ENCODE measurements at places on chromosomes 7 and 10.

GRCh38 chr7:71389976-71390375, 258.0 kb downstream of the GALNT17 start:
- DNase-seq, result no peak

GRCh38 chr10:84185526-84186175, 8.7 kb upstream of the CDHR1 start:
- DNase-seq, result no peak

GRCh38 chr10:132668048-132668394, 117.9 kb downstream of the NKX6-2 start:
- DNase-seq, result no peak

- no peak for DNase-seq
Measured at GRCh38 chr7:20442951-20443350, 112.3 kb downstream of the ITGB8 start.

GRCh38 chr10:34607894-34608293, 207.2 kb downstream of the PARD3 start:
- no peak for DNase-seq

- DNase-seq, result no peak
Measured at GRCh38 chr10:77144656-77145055, 493.0 kb downstream of the KCNMA1 start.

- no peak for DNase-seq
Measured at GRCh38 chr10:29795850-29796249, 161.1 kb upstream of the SVIL start.

- peak; percentile 56 for DNase-seq
Measured at GRCh38 chr10:73529089-73529832, 33.4 kb upstream of the PPP3CB start.

- DNase-seq, result no peak
Measured at GRCh38 chr7:132508724-132509353, 67.4 kb downstream of the PLXNA4 start.

- DNase-seq, result no peak
Measured at GRCh38 chr7:157404845-157405481, 68.2 kb downstream of the DNAJB6 start.

- no peak for DNase-seq
Measured at GRCh38 chr10:79176052-79176501, 107.3 kb downstream of the ZMIZ1 start.

DNA sequence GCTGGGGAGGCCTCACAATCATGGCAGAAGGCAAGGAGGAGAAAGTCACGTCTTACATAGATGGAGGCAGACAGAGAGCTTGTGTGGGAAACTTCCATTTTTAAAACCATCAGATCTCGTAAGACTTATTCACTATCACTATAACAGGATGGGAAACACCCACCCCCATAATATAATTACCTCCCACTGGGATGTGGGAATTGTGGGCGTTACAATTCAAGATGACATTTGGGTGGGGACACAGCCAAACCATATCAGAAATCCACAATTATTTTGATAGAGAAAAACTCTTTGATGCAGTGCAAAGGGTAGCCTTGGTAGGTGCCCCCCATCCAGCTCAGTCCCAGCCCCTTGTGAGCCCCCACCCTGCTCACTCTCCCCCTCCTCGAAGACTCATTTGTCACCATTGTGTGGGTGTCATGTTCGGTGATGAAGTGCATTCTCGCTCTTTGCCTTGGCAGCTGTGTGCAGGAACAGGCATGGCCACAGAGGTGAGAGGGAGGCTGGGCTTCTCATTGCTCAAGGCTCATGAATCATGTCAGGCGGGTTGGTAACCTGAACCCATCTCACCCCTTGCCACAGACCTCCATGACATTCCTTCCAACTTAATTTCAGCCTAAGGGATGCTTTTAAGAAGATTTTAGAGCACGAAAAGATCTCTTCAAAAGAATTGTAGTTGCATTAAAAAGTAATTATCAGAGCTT, 75.9 kb downstream of the BUB3 start:
- DNase-seq, result no peak

GRCh38 chr7:158650821-158651225, 53.8 kb downstream of the NCAPG2 start:
- no peak for DNase-seq

- no peak for DNase-seq
Measured at GRCh38 chr10:64033711-64034110, 512.5 kb downstream of the REEP3 start.

GRCh38 chr7:53904355-53904754, 637.8 kb upstream of the VSTM2A start:
- no peak for DNase-seq

GRCh38 chr10:6980353-6980752, 400.3 kb upstream of the PRKCQ start:
- DNase-seq, result no peak

DNA sequence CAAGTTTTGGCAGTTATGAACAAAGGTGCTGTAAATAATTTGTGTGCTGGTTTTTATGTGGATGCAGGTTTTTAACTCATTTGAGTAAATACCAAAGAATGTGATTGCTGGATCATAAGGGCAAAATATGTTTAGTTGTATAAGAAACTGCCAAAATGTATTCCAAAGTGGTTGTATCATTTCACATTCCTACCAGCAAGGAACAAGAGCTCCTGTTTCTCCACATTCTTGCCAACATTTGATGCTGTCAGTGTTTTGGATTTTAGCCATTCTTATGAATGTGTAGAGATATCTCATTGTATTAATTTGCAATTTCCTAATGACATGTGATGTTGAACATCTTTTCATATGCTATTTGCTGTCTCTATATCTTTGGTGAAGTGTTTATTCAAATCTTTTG, 207.3 kb upstream of the LRGUK start:
- DNase-seq, result no peak

GRCh38 chr7:50805447-50806125, 22.9 kb upstream of the GRB10 start:
- peak; percentile 54 for DNase-seq

GRCh38 chr10:108360187-108360586, 1195.7 kb upstream of the SORCS1 start:
- DNase-seq, result no peak

DNA sequence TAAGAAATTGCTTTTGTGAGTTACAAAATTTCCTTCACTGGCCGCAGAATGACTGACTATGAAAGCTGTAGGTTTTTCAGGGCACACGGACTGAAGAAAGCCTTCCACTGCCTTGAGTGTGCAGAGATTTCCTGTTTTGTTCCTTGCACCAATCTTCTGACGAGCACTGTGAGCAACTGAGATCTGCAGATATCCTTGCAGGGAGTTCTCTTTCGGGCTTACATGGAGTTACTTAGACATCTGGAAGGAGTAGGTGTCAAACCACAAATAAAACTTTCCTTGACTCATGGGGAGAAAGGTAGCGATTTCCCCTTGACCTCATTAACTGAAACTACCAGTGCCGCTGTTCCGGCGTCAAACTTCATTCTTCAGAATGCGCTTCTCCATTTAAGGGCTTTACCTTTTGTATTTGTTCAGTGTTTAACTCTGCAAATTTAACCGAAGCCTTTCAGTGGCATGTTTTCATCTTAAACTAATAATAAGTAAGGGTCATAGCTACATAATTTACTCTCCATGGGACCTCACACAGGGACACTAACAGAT, 1175.3 kb downstream of the GATA3 start:
- DNase-seq, result no peak

DNA sequence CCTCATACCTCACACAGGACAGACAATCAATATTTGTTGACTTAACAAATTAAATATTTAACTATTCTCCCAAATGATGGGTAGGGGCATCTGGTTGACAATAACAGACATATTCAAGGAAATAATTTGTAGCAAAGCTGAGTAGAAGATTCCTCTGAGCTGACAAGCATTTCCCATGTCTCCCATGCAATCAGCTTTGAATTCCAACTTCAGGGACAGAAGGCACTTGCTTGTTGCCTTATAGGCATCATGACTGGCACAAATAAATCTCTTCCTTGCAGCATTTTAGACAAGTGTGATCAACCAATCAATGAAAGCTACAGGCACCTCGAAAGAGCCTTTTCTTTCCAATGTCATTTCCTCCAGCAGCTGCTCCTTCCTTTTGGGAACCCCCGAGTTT, 146.0 kb downstream of the PDE1C start:
- no peak for DNase-seq

- DNase-seq, result no peak
Measured at GRCh38 chr7:137727413-137727812, 119.4 kb downstream of the DGKI start.

DNA sequence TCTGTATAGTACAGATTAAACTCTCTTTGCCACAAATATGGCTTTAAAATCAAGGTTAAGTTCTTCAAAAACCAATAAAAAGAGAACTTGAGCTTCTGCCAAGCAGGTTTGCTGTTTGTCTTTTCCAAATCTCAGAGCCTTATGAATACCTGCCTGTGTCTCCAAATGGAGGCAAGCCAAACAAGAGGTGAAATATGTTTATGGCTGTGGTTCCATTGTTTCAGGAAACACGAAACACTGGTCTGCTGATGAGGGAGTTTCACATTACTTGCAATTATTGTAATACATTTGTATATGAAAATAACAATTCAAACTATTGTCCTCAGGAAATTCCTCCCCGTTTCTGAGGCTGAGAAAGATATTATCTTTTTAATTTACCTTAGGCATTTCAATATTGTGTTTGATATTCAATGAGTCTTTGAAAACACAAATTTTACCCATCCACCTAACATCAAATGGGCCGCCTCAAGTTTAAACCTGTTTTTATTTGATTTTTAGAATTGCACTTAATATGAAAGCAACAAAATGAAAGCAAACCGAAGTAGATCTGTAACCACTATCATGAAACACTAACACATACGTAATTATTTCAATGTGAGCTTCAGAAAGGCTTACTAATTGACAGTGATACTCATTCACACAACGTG, 359.3 kb downstream of the HGF start:
- peak; percentile 62 for DNase-seq

DNA sequence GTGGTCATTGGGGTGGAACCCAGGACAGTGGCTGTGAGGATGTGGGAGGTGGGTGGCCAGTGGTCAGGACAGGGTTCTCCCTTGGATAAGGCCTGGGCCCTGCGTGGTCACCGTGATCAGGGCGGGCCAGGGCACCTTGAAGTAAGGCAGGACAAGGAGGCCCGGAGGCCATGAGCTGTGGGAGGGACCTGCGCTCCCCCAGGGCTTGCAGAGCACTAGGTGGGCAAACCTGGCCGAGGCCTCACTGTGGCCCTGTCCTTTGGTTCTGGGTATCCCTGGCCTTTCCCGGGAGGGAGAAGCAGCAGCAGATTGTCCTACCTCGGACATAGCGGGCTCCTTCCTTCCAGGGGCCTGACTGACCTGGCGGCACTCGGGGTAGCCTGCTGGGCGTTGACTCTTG, 144.8 kb upstream of the RET start:
- no peak for DNase-seq

DNA sequence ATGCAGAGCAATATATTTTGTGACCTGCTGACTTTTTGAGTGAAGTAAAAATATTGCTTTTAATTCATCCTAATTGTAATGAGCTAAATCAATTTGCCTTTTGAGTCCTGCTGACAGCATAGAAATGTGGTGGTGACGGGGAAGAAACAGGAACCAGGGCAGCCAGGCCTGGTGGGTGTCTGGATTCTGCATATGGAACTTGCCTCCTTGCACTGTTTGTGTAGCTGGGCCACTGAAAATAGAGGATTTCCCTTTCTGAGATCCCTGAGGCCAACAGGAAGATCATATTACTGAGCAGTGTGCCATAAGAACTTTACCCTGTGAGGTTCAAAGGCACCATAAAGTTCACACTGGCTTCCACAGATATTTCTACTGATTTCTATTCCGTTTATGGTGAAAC, 488.4 kb upstream of the AKR1E2 start:
- no peak for DNase-seq

DNA sequence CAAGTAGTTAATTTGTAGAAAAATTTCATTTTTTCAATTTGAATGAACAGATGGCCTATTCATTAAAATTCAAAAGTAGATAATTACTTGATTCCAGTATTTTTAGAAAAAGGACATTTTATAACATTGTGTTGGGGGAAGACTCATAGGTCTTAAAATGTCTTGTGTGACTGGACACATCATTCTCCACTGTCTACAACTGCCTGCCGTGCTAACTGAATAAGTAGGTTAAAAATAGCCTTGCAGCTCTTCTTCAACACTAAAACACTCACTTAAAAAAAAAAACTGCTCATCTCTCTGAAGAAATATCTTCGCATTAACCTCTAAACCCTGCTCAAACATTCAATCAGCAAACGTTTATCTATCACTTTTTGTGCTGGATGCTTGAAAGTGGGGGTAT, 253.8 kb downstream of the CSTF2T start:
- no peak for DNase-seq

GRCh38 chr10:104321725-104322415, 16.4 kb downstream of the ITPRIP start:
- DNase-seq, result no peak

DNA sequence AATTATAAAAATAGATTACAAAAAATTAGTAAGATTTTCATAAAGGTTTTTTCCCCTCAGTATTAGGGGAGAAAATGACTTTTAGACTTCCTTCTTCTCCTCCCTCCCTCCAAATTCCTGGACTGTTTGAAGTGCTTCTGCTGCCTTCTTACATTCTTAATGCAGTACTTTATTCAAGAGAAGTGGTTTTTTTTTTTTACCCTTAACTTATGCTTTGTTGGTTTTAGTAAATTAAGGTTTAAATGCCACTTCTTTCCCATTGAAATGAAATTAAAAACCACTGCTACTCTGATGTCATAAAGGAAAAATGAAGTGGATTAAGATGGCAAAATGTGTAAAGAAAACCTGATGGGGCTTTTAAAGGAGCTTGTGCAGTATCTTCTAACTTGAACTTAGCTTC, 140.7 kb downstream of the VTI1A start:
- DNase-seq, result no peak

GRCh38 chr7:41574377-41574776, 128.5 kb downstream of the INHBA start:
- no peak for DNase-seq

- DNase-seq, result no peak
Measured at GRCh38 chr7:42930889-42931288, 1.1 kb downstream of the PSMA2 start.

- no peak for DNase-seq
Measured at GRCh38 chr10:111648046-111648445, 535.5 kb downstream of the GPAM start.

DNA sequence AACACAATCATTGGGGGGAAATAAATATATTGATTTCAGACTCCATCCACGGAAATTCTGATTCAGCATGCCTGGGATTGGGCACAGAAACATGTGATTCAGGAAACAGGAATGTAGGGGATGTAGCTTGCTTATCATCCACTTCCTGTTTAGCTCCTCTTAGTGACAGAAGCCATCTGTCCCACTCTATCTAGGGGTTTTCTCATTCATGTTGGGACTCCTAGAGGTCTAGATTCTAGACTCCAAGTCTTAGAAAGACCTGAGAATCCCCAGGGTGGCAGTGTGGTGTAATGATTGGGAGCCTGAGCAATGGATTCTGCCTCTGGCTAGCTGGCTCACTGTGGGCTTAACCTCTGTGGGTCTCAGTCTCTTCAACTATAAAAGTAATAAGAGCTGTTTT, 67.9 kb downstream of the CDK1 start:
- no peak for DNase-seq

- no peak for DNase-seq
Measured at GRCh38 chr10:35192645-35193249, 66.1 kb downstream of the CREM start.

All from NCI-H2081 (cell line).